ENCODE measurements at places on chromosomes 3 and 15. TPM values are rescaled to one million over a fixed set of nuclear protein-coding genes. Genes with fewer than 3 reads are reported as not detected.

NSMCE3 gene
- 3.0 TPM for polyA plus RNA-seq

KLF13 gene
- polyA plus RNA-seq: 20.9 TPM

REC114 gene
- not detected for polyA plus RNA-seq

P2RY14 gene
- polyA plus RNA-seq: 9.2 TPM

ATRIP gene
- 4.9 TPM for polyA plus RNA-seq

NR2E3 gene
- polyA plus RNA-seq: 0.25 TPM

CFAP92 gene
- 0.59 TPM for polyA plus RNA-seq

GUCA1C gene
- polyA plus RNA-seq: not detected

WDR93 gene
- polyA plus RNA-seq: 0.02 TPM

CCR8 gene
- 0.06 TPM for polyA plus RNA-seq

DPPA2 gene
- polyA plus RNA-seq: not detected

NOX5 gene
- polyA plus RNA-seq: 0.29 TPM

RTF1 gene
- polyA plus RNA-seq: 16.2 TPM

ZBED2 gene
- polyA plus RNA-seq: 11.2 TPM

ERICH6 gene
- polyA plus RNA-seq: not detected

All from esophagus (tissue), 2 donors.